ENCODE measurements at places on chromosomes 12 and 14. TPM values are rescaled to one million over a fixed set of nuclear protein-coding genes. Genes with fewer than 3 reads are reported as not detected.

DNA sequence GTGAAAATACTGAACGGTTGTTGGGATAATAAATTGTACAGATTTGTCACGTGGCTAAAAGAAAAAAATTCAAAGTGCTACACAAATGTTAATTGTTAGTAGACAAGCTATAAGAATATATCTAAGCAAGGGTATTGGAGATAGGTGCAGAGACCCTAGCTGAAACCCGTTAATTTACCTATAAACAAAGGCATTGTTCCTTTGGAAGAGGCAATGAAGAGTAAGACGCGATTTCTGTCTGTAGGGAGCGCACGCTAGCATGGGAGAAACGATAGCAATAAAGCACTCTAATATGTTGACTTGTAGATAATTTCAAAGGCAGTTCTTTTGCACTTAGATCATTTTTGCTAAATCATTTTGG is 565 bp downstream of the CCDC77 start:
- no peak for DNase-seq

DNA sequence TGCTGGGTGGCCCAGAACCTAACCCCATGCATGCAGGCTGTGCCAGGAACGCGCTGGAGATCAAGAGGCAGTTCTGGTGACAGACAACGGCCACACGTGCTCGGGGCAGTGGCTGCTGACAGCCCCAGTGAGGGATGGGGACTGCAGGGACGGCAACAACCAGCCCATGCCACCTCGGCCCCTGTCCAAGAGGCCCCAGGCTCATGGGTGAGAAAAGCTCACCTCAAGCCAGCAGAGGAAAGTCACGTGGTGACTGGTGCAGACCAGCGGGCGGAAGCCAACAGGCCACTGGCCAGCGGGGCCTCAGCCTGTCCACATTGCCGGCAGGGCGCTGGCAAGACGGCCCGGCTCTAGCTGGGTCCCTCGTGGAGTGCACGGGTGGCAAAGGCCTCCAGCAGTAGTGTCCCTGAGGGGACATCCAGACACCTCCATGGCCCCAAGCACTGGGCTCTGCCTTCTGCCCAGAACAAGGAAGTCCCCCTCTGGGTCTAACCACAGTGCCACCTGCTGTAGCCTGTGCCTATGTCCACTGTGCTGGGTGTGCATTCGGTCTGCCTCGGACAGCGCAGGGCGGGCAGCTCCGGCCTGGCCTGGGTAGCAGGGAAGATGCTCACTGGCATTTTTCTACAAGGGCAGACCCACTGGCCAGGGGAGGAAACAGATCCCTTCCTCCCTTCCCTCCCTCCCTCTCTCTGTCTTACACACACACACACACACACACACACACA is 134.1 kb downstream of the NCOR2 start:
- DNase-seq: no peak

The SPTSSA gene
- total RNA-seq: 29.6 TPM

The PKP2 gene
- 0.27 TPM for total RNA-seq

The SLC17A8 gene
- not detected for total RNA-seq

Data from thyroid gland (tissue), 4 donors.